ENCODE measurements at places on chromosomes 5 and 9.

DNA sequence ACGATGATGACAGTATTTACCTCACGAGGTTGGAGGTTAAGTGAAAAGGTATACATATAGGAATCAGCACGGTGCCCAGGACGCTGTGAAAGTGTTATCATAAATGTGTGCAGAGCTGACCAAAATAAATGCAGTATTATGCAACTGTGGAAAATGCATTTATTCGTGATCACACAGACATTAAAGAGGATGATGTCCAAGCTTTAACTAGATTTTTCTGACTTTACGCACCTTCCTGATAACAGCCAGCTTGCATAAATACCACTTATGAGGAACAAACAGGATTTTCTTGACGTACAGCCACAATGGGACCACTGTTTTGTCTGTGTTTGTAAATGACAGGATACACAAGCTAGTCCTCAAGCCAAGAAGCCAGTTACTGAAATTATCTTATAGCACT is 71.4 kb upstream of the ATP10B start:
- DNase-seq, result no peak

- DNase-seq, result no peak
These were observed 10.9 kb downstream of the DNLZ start for GRCh38 chr9:136352682-136353081.

DNA sequence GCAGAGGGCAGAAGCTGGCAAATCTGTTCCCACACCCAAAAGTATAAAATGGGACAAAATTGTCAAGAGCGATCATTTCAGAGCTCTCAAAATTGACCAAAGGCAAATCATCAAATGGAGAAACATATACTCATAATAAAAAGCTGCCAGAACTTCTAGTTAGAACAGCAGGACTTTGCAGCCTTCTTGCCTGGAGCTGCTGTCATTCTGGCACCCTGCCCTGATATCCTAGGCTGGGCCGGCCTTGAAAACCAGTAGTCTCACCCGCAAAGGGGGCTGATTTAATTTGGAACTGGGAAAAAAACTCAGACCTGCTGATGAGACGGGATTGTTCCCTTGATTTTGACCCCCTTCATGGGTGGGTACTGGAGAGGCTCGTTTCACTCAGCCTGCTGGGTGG is 18.5 kb downstream of the OR2V1 start:
- no peak for DNase-seq

DNA sequence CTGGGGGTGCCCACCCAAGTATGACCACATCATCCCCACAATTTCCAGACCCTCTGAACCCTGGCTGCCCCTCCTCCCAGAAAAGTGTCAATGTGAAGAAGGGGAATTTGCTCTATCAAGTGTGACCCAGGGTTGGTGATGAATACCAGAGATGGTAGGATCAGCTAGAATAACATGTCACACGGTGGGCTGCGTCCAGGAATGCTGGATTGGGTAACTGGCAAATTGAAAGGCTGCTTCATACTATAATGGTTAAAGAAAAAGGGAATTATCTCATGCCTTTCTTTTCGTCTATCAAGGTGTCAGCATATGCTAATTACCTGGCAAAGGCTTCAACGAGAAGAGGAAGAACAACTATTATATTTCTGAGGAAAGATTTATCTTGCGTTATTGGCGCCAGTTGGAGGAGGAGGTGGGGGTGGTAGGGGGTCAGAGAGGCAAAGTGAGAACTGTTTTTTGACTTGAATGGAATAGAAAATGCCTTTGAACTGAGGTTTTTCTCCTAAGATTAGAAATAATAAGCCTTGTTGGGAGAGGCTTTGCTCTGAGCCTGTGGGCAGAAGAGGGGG is 27.8 kb upstream of the ARAP3 start:
- no peak for DNase-seq

DNA sequence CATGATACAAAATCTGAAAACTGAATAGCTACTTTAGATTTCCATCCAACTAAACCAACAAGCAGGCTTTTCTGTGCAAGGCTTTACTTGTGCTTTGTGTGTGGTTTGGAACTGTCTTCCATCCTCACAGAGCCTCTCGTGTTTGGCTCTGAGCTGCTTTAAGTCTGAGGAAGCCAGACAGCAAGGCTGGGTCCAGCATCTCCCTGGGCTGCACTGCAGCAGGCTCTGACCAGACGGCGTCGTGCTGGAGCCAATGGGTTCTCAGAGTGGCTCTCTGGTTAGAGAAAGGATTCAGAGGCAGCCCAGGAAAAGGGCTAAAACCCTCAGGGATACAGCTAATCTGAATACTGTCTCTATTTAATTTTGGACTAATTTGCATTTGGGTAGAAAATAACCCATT is 207.9 kb upstream of the EFNA5 start:
- DNase-seq, result no peak

DNA sequence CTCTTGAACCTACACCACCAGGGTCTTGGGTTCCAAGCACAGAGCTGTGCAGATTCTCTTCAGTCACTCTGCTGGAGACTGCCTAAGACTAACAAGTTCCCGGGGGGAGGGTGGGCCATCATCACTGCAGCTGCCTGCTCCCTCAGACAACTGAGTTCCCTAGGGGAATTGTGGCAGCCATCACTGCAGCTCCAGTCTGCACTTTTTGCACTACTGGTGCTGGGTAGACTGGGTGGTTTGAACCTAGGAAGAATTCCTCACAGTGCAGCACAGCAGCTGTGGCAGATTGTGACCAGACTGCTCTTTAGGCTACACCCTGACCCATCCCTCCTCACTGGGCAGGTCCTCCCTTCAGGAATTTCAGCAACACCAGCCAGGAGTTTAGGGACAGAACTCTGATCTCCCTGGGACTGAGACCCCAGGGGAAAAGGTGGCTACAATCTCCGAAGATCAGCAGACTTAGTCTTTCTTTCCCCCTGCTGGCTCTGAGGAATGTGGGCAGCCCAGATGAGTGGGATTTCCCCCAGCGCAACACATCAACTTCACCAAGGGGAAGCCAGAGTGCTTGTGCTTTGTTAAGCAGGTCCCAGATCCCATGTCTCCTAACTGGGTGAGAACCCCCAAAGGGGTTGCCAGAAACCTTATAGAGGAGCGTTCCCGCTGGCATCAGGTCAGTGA is 30.9 kb upstream of the RGMB start:
- no peak for DNase-seq

DNA sequence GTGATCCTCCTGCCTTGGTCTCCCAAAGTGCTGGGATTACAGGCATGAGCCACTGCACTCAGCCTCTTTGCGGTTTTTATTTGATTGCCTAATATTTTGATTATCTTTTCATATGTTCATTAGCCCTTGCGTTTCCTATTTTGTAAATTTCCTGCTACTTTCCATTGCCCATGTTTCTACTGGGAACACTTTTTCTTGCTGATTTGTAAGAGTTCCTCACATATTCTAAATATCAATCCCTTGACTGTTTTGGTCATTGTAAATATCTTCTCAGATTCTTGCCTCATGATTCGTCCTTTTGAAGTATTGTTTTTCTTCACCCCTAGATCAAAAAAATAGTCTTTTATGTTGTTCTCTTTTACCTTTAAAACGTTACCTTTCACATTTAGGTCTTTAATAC is 37.9 kb upstream of the TTC1 start:
- peak; percentile 80 for DNase-seq

DNA sequence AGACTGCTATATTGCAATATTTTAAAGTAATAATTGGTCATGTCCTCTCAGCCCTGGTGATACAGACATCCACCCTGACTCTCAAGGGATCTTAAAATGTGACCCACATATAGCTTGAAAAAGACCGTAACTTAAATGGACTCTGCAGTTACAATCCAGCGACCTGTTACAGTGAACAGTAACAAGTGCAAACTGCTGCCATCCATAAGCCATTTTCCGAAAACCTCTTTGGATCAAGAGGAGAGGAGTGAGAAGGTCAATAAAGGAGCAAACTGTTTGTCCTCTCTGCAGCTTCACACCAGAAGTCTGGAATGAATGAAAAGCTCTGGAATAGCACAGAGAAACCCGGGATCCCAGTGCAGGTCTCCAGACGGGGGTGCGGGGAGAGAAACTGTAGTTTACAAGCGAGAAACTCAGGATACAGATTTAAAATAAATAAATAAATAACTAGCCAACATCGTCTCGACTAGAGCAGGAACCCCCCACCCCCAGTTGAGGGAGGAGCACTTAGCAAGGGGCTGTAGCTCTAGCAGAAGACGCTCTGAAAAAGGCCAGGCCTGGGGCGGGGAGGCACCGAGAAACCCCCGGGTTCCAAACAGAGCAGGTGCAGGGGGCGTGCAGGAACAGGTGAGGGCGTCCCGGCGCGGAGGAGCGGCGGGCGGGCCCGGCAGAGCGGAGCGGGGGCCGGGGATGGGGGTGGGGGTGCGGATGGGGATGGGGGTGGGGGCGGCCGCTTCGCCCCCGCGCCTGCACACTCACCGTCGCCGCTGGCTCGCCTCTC is 572 bp downstream of the ZDHHC21 start:
- DNase-seq, result peak; percentile 11

DNA sequence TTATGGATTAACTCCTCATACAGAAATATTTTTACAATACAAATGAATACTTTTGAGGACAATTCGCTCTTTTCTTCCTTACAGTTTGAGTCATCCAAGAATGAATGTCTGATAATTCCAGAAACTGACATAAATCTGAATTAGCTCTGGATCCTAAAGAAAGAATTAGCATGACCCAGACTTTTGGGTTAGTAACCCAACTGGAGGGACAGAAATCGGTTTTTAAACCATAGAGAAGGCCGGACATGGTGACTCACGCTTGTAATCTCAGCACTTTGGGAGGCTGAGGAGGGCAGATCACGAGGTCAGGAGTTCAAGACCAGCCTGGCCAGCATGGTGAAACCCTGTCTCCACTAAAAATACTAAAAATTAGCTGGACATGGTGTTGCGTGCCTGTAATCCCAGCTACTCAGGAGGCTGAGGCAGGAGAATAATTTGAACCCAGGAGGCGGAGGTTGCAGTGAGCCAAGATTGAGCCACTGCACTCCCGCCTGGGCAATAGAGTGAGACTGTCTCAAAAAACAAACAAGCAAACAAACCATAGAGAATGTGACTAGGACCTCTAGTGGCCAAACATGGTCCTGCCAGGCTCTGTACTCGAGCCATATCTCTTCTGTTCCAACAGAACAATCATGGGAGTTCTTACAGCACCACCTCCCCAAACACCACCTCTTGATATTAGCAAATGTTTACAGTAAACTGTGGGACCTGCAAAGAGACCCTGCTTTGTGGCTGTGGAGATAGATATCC is 44.8 kb downstream of the LURAP1L start:
- DNase-seq, result no peak

- no peak for DNase-seq
These were observed 49.5 kb downstream of the SEMA4D start for GRCh38 chr9:89448381-89448780.

- no peak for DNase-seq
These were observed 11.0 kb upstream of the FAM81B start for GRCh38 chr5:95380103-95380628.

- no peak for DNase-seq
These were observed 1015.8 kb downstream of the CDH18 start for GRCh38 chr5:18972177-18972576.

DNA sequence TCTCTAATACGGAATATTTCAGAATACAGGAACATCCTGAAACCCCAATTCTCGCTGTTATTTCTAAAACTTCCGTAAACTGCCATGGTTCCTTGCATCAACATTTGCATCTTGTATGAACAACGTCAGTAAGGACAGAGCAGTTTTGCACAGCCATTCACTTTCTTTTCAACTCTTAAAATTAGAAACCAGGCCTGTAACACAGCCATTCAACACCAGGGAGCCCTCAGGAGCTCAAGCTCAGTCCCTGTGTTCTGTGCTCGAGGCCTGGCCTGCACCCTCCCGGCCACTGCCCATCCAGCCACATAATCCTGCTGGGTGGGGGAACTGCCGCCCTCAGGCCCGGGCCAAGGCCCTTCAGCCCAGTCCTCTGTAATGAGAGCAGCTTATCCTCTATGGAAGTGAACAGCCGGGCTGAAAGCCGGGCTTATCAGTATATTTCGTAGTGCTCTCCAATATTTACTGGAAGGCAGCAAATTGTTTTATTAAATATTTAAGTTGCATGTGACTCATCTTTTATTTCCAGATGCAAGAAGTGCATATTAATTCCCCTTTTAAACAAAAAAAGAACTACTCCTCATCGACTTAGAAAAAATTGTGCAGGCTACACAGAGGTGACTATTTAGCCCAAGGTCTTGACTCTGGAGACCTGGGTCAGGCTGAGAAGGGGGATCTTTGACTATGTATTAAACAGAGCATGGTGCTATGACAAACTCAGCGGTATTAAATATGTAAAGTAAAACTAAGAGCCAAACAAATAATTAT is 33.2 kb upstream of the SLC6A3 start:
- no peak for DNase-seq

DNA sequence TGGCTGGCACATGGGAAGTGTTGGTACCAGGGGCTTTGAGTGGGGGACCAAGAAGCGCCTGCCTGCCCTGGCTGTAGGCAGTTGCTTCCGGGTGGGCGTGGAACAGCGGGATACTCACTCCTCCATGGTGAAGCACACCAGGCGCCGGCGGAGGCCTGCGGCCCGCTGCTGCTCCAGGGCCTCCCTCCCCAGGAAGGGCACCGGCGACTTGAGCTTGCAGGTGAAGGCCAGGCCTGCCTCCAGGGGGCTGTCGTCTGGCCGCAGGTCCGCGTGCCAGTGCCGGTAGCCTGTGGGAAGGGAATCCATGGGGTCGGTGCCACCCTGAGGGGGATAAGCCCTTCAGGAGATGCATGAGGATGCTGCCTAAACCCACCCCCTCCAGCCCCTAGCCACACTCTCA is 34.3 kb downstream of the DBH start:
- no peak for DNase-seq

- DNase-seq, result no peak
These were observed 172.9 kb upstream of the SMIM23 start for GRCh38 chr5:171612749-171613148.

- peak; percentile 68 for DNase-seq
These were observed 85.1 kb downstream of the FGF1 start for GRCh38 chr5:142600611-142601358.

GRCh38 chr9:6827439-6828145 is 69.8 kb downstream of the KDM4C start:
- DNase-seq, result peak; percentile 59

- DNase-seq, result no peak
These were observed 33.9 kb downstream of the UNC13B start for GRCh38 chr9:35195683-35196082.

- DNase-seq, result no peak
These were observed 271.5 kb downstream of the ARRDC3 start for GRCh38 chr5:91111473-91112238.

- no peak for DNase-seq
These were observed 6.4 kb downstream of the TPM2 start for GRCh38 chr9:35683323-35683722.

- DNase-seq, result no peak
These were observed 260.2 kb upstream of the ANKRD55 start for GRCh38 chr5:56493308-56493707.

GRCh38 chr9:134690301-134690751 is 48.7 kb downstream of the COL5A1 start:
- DNase-seq, result no peak

DNA sequence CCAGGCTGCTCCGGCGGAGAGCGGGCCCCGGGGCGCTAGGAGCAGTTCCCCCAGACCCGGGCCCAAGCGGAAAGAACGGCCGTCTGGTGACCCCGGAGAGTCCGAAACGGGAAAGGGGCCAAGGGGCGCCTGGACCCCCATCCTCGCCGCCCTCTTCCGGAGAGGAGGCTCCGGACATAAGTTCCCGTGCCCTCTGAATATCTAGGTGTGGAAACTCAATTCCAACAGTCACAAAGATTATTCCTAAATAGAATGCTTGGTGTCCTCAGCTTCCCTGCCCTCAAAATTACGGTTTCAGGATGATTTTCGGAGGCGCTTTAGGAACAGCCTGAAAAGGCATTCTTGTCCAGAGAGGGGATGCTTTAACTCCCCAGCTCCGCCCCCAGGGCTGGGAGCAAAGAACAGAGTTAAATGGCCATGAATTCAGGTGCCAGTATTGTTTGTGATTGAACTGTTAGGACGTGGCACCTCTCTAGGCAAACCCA is 681 bp upstream of the LHFPL2 start:
- DNase-seq, result peak; percentile 42

Measured in EL (cell line).